T-cell (primary cell): ENCODE measurements at places on chromosomes 6 and 20.

DNA sequence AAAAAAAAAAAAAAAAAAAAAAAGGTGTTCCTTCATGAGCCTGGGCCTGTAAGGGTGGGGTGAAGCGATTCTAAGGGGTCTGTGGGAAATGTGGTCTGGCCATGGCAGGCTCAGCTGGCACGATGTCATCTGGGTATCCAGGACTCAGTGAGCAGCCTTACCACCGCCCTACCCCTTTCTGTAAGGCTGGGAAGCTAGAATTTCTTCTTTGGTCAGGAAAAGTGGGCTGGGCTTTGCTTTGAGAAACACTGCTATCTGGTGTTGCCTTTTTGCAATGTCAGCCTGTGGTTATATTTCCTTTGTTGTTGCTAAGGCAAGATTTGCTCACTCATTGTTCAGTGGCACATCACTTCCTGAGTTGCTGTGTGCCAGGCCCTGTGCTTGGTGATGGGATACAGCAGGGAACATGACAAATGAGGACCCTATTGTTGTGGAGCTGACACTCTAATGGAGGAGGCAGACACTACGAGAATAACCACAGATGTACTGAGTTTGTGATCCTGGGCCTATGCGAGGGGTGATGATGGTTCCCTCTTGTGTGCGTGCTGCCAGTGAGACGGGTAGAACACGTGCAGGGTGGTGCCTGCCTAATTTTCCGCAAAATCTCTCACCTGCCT lies 45.9 kb upstream of the ZNFX1 start:
- no peak for DNase-seq

DNA sequence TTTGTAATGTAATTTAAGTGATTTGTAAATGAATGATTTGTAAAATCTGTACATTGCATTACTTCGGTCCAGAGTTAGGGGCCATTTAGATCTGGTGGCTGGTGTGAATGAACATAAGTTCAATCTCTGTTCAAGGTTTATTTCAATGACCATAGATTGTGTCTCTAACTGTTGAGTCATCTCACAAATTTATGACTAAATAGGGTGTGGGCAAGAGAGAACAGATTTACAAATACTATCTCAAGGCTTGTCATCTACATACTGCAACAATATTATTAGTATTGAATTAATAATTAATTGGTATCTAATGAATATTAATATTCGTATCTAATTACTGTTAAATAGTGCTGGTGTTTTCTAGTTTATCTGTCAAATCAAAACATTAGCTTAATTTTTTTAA lies 115.3 kb upstream of the EDN1 start:
- DNase-seq = no peak

DNA sequence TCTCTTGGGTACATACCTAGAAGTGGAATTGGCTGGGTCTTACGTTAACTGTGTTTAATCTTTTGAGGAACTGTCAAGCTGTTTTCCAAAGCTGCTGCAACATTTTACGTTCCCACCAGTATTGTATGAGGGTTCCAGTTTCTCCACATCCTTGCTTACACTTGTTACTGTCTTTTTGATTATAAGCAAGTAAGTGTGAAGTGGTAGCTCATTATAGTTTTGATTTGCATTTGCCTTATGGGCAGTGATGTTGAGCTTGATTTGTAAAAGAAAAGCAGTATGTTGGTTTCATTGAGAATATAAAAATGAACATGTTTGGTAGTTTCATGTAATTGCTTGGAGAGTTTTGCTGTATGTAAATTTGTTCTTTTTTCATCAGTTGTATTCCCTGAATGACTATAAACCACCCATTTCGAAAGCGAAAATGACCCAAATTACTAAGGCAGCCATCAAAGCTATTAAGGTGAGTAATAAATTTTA lies 40.4 kb downstream of the SCAF8 start:
- no peak for DNase-seq

GRCh38 chr6:33740204-33740608 lies 6.5 kb downstream of the IP6K3 start:
- DNase-seq = no peak

- DNase-seq = no peak
These were observed 474.6 kb downstream of the COL12A1 start for GRCh38 chr6:74731204-74731603.

GRCh38 chr6:113481910-113482309 lies 375.2 kb upstream of the MARCKS start:
- DNase-seq = no peak

DNA sequence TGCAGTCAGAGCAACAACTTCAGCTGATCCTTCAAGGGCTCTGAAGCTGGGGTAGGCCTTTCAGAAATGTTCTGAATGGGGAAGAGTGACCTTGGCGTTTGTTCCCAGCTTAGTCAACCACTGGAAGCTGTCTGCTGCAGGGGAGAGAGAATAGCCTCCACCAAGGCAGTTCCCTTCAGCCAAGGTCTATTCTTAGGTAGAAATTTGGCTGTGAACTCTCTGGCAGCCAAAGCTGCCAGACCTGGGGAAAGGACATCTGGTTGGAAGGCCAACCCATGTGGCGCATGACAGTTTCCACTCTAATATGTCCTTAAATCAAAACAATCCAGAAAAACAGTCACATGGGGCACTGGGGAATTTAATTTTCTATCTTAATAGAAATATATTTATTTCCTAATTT lies 60.1 kb downstream of the FBXO5 start:
- no peak for DNase-seq

- DNase-seq = peak; percentile 50
These were observed 20.4 kb downstream of the SNPH start for GRCh38 chr20:1286267-1287024.

- no peak for DNase-seq
These were observed 49.3 kb downstream of the CGA start for GRCh38 chr6:87045521-87046075.

DNA sequence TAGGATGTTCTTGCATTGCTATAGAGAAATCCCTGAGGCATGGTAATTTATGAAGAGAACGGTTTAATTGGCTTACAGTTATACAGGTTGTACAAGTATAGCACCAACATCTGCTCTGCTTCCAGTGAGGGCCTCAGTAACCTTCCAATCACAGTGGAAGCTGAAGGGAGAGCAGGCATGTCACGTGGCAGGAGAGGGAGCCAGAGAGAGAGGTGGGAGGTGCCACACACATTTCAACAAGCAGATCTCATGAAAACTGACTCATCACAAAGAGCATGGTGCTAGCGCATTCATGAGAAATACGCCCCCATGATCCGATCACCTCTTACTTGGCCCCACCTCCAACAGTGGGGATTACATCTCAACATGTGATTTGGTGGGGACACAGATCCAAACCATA lies 871.2 kb downstream of the TFAP2A start:
- DNase-seq = no peak

DNA sequence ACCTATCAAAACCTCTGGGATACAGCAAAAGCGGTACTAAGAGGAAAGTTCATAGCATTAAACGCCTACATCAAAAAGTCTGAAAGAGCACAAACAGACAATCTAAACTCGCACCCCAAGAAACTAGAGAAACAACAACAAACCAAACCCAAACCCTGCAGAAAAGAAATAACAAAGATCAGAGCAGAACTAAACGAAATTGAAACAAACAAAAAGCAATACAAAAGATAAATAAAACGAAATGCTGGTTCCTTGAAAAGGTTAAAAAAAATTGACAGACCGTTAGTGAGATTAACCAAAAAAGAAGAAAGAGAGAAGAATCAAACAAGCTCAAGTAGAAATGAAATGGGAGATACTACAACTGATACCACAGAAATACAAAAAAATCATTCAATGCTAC lies 302.3 kb downstream of the RNGTT start:
- DNase-seq = no peak

DNA sequence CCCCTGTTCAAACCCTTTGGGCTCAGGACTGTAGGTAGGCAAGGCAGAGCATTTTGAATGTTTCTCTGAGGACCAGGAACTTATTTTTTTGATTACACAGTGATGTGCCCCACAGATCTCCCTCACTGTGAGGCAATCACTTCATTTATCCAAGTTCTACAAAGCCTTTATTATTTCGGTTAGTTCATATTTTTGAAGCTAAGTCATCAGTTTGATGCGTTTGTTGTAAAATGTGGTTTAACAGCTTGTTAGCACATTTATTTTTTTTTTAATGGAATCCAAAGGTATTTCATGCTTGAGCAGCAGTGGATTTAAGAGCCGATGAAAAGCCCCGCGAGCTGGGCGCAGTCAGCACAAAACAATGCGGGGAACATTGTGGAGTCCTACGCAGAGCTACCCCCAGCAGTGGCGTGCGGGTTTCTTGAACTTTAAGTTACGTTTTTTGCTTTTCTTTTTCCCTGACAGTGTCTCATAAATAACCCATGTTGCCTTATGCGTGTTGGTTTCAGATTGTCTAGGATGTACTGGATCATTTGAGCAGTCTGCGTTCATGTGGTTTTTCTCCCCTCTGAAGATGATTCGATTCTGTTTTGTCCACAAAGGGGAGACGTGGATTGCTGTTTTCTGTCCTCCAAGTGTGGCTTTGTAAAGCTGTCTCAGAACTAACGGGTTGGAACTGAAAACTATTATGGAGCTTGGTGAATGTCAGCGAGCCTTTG lies 233.6 kb upstream of the BMP2 start:
- DNase-seq = no peak

DNA sequence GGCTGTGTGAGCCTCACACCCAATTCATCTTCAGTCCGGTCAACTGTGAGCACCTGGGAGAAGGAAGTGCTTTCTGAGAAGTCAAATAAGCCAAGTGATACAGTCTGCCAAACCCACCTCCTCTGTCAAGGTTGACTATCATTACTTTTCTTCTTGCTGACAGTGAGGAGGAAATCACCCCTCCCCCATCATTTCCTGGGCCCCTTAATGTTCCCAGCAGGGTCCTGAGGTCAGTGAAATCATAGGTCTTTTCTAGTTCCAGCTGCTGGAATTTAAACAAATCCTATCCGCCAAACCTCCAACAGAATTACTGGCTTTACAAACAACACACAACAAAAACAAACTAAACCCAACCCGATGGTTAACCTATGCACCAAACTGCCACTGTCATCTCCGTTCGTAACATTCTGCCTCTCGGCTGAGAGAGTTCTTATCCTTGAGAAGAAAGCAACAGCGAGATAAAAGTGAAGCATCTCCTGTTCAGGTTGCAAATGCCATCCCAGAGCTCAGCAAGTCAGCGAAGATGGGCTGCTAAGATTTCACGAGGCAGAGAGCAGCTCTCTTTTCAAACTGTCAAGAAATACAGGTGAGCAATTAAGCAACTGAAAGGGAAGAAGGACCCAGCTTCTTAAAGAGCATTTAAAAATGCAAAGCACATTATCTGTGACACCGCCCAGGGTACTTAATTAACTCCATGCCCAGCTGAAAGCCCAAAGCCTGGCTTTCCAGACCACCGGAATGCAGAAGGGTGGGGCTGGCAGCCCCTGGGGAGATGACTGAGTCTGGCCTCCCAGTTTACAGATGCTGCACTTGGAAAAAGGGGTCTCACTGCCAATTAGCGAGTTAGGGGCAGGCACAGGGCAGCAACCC lies 24.7 kb downstream of the GFOD1 start:
- DNase-seq = no peak

- no peak for DNase-seq
These were observed 134.2 kb downstream of the TRIM27 start for GRCh38 chr6:28789553-28790083.

DNA sequence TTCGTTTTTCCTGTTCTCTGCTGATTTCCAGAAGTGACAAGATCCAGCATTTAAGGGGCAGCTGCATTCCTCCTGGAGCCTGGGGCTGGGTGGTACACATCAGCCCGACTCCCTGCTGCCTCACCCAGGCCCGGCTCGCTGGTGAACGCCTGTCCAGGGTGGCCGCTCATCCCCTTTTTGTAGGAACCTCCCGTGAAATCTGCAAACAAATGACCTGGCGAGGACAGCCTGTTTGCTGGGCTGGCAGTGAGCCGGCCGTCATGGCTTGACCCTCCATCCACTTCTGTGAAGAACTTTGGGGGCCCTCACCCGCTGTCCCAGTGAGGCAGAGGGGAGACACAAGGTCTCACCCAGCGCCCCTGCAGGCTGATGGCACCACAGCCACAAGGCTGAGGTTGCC lies 39.0 kb downstream of the PYGB start:
- DNase-seq = no peak

- no peak for DNase-seq
These were observed 269.4 kb downstream of the NKAIN2 start for GRCh38 chr6:124073021-124073420.

- no peak for DNase-seq
These were observed 61.7 kb downstream of the TMEM242 start for GRCh38 chr6:157261606-157262005.

- DNase-seq = no peak
These were observed 460.7 kb downstream of the CBLN4 start for GRCh38 chr20:55544638-55545037.

GRCh38 chr20:63462244-63462643 lies 10.2 kb downstream of the KCNQ2 start:
- no peak for DNase-seq

GRCh38 chr6:18400831-18401446 lies 13.8 kb downstream of the RNF144B start:
- no peak for DNase-seq

DNA sequence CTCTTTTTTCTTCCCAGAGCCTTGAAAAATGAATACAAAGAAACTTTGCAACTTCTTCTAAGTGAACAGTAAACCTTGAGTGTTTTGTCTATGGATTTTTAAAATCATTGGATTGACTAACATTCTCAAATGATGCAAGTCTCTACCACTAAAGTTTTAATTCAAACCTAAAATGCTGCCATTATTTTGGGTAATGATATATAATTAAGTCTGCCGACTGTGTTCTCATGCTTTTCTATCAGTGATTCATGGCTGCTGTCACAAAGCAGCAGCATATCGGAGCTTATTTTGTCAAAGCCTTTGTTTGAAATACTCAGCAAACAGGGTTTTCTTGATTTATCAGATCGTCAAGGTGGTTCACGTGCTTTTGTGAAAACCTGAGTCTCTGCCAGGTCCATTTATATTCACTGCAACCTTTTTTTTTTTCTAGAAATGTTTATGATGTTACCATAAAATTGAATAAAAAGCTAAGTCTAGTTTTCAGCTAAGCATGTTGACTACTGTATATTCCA lies 96.3 kb downstream of the GJA1 start:
- DNase-seq = no peak

DNA sequence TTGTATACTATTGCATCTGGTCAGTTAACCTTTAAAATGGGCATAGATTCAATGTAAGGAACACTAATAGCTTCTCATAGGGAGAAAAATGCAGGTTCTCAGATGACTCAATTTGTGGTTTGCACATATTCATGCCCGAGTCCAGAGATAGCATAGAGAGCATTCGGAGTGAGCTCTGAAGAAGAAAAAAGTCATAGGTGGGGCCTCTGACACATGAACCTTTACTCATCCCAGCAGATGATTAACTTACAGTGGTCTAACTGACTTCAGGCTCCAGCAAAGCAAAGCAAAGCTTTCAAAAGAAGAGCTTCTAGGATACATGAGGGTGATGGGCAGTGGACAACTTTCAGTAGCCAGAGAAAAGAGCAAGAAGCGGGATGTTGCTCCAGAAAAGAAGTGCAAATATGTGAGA lies 55.3 kb upstream of the BTN3A2 start:
- DNase-seq = no peak
